ENCODE measurements at places on chromosomes 5 and 9. TPM values are rescaled to one million over a fixed set of nuclear protein-coding genes. Genes with fewer than 3 reads are reported as not detected.
A peak's percentile ranks its signal among the peaks of the same experiment; 100 is the strongest.

DNA sequence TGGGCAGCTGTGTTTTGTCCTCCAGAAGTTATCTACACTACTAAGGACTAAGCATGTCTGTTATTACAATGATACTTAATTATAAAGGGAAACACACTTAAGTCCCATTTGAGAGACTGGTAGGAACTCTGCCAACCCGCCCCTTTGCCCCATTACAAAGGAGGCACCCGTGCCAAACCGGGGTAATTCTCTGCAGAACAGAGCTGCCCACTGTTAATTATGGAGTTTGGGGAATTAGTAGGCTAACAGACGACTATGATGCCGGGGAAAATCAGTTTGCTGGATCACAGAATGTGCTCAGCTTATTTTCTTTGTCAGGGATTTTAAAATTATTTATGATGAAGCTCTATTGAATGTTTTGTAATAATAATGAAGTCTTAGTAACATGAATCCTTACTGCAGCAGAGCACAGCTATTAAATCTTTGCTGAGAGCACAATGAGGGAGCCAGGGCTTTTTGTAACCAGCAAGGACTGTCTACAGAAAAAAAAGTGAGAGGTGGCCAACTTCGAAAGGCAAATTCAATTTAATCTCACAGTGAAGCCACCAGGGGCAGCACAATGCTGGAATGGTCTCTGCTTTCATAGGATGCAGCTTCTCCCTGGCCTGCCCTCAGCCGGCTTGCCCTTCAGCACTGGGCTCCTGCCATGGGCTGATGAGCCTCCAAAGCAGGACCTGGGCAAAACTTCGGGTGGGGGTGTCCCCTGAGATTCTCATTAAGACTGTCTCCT lies 134.5 kb downstream of the GNAQ start:
- DNase-seq = no peak

Gene SPOCK1
- total RNA-seq = 111 TPM

Gene PCDHB8
- total RNA-seq = 3.8 TPM

DNA sequence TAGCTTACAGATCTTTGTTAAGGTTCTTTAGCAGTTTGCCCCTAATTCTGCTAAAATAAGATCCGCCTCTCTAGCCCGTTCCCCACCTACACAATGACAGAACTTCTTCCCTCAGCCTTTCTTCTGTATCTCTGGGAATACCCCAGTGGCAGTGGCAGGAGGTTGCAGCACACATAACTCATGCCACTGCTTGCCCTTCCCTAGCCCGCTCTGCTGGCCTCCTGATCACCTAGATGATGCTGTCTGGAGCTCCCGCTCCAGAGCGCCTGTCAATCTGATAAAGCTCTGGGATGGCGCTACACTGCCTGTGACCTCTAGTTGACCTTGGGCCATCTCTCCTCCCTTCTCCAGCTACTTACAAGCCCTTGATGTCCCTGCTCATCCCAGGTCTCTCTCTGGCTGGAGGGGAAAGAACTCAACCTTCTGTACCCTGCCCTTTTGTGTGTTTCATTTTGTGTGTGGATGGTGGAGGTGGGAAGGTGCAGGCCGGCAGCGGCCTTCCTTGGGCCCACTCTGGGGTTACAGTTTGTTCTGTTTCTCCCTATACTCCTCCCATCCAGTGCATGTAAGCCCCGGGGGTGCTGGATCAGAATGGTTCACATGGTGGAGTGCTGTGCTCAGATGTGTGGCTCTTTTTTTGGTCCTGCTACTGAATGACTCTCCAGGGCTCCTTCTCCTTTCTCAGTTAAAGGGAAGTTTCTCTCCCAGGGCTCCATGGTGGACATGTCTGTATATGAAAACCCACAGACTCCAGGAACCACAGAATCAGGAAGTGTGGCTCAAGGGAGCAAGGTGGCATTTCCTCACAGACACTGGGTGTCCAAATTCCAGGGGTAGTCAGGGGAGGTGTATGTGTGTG lies 29.1 kb downstream of the MTX3 start:
- DNase-seq = no peak

- DNase-seq = no peak
Observed at GRCh38 chr5:93044859-93045666, 536.0 kb downstream of the NR2F1-AS1 start.

- DNase-seq = no peak
Observed at GRCh38 chr9:5951686-5952211, 61.1 kb downstream of the MLANA start.

DNA sequence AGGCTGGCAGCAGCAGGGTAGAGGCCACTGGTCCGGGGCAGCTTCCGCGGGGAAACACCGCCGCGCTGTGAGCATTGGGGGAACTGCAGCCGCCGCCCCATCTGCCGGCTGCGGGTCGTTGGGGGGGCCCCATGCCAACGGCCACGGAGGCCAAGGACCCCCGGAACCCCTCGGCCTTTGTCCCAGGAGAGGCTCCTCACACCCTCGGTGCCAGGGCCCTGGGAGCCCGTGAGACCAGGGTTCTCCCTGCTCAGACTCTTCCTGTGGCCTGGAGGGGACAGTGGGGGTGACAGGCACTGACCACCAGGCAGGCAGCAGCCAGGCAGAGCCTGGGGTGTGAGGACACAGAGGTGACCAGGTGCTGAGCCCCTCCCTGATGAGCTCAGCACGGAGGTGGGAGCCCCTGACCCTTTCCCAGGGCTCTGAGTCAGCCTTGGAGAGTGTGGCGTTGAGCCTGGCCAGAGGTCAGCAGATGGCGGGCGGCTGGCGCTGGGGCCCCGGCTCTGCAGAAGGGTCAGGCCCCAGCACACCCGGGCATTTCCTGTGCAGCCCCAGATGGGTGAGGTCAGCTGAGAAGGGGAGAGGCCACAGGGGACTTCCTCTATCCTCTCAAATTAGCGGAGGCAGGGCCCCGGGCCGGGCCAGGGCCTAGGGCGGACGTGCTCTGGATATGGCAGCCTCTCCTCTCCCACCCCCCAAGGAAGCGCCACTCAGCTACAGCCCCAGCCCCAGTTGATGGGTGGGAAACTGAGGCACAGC lies 17.9 kb upstream of the EGFL7 start:
- peak; percentile 34 for DNase-seq

DNA sequence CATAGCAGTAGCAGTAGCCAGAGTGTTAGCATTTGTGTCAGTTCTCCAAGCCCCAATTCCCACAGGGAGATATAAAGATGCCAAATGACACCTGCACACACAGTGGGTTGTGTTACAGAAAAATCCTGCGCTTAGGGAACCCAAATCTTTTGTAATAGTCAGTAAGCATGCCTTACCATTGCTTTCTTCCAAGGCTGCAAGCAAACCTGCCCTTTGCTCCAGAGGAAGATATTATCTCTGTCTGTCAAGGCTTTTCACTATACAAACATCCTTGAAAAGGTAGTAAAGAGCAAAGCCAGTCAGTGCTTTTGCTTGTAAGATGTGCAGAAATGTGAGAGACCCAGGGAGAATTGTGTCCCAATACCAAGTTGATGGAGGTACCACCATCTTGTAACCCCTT lies 2.9 kb downstream of the ANKDD1B start:
- DNase-seq = no peak
